Stimulated activated CD4-positive, alpha-beta T cell treated with anti-CD3 and anti-CD28 coated beads, Interleukin-2, amount 100 ng/mL, for 4 hours (primary cell): ENCODE measurements at places on chromosomes 1 and 21.

DNA sequence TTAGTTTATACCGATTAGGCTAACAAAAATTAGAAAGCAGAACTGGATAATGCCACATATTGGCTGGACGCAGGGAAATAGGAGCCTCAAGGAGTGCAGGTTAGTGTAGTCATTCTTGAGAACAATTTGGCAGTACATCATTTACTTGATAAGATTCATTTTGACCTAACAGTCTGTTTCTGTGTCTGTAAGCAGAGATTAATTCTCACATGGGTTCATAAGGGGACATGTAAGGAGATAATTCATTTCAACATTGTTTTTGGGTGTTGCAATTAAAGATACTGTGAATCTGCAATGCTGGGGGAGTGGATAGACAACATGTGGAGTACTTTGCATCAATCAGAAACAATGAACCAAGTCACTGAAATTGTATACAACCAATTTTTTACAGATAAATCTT lies 32.0 kb downstream of the AGO3 start:
- DNase-seq: no peak

DNA sequence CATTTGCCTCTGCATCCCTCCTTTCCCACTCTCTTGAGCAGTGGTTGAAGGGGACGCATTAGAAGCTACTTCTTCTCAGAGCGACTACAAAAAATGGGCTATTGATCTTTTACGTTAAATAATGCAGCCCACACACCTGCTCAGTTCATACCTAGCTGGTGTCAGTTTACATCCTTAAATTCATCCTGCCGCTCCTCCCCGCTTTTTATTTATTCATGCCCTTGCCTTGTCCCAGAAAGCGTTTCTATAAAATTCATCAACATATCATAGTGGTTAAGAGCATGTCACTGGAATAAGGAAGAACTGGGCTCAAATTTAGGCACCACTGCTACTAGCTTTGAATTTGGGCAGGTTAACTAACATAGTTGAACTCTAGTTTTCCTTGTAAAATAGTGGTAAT lies 66.0 kb upstream of the TINAGL1 start:
- DNase-seq: no peak

DNA sequence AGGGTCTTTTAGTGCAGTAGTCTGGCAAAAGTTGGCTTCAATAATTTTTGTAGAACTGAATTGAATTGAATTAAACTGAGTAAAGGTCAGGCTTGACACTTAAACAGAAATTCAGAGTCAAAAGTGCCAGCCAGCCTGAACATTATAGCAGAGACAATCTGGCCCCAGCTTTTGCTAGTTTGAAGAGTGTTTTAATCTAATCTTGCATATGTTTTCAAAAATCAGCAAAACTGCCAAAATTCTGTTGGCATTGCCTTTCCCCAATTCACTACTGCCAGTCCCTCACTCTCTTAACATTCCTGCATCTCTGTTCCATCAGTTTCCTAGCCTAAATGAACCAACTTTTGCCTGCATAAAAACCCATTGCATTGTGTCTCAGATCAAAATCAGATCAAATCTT lies 403.8 kb downstream of the NUF2 start:
- DNase-seq: no peak

GRCh38 chr1:207839083-207839413 lies 71.9 kb downstream of the CD34 start:
- DNase-seq: no peak

- no peak for DNase-seq
Observed at GRCh38 chr1:180854001-180854400, 58.7 kb upstream of the KIAA1614 start.

DNA sequence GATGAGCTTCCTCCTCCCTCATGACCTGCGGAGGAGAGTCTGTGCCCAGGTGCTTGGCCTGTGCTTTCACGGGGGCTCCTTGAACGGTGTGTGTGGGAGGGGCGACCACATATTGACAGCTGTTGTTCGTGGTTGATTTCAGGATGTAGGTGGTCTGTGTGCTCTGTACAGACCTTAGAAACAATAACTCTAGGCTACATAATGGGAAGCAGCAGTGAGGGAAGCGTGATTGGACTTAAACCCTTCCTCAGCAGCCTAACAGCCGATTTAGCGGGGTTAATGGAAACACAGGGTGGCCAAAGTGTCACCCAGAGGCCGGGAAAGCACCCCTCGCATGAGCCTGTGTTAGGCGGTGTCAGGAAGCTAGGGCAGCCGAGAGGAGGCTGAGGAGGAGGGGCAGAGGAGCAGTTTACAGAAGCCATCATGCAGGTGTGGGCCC lies 56.0 kb downstream of the TBCE start:
- DNase-seq: no peak

DNA sequence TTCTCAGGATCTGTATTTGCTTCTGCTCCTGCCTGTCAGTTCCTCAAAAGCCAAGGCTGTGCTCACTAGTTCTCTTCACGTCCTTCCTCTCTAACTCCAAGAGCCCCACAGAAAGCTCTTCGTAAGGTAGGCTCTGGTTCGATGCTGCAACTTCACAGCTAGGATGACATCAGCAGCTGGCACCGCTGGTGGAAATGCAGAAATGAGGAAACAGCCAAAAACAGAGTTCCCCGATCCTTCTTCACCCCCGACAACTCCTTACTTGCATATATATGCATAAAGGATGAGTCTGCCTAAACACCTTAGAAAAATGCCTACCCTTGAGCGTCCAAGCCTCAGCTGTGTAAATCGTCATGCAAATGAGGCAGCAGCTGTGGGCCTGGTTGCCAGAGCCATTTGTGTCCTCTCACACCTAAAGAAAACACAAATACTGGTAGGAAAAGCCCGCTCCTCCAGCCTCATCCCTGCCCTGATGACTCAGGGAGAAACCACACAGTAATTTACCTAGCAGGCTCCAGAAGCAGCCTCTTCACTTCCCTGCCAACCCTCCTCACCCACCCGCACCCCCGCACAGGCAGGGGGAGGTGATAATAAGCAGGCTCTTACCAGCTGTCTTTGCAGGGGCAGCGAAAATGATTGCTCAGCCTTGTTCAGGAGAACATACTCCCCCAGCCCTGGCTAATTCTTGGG lies 28.2 kb downstream of the BATF3 start:
- no peak for DNase-seq

- DNase-seq: no peak
Observed at GRCh38 chr21:20511216-20511880, 486.9 kb upstream of the NCAM2 start.

GRCh38 chr1:223331301-223331700 lies 32.7 kb downstream of the SUSD4 start:
- DNase-seq: peak; percentile 1

- no peak for DNase-seq
Observed at GRCh38 chr1:164999146-164999545, 357.4 kb downstream of the LMX1A start.

DNA sequence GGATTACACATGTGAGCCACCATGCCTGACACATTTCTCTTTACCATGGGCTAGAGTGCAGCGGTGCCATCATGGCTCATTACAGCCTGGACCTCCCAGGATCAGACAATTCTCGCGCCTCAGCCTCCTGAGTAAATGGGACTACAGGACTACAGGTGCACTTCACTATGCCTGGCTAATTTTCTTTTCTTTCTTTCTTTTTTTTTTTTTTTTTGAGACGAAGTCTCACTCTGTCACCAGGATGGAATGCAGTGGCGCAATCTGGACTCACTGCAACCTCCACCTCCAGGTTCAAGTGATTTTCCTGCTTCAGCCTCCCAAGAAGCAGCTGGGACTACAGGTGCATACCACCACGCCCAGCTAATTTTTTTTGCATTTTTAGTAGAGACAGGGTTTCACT lies 14.8 kb upstream of the KIF1B start:
- no peak for DNase-seq

- DNase-seq: no peak
Observed at GRCh38 chr21:21007606-21008005, 9.4 kb downstream of the NCAM2 start.

GRCh38 chr1:82542766-82543165 lies 742.0 kb downstream of the ADGRL2 start:
- DNase-seq: no peak

DNA sequence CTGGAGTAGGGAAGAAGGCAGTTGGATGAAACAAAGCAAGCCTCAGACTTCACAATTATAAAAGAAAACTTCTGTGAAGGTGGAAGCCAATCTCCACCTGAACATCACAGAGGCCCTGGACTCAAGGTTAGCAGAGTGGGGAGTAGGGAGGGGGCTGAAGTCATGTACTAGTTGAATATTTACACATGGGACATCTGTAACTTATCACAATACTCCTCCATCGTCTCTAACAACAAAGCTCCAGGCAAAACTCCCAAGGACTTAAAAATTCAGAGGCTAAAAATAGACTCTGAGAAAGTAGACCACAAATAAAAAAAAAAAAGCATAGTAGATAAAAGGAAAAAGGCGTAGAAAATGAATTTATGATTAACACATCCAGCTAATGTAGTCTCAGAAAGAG lies 326.3 kb upstream of the PKN2 start:
- DNase-seq: no peak

- no peak for DNase-seq
Observed at GRCh38 chr1:211895126-211895759, 64.7 kb upstream of the LPGAT1 start.

GRCh38 chr1:112744009-112744578 lies 29.0 kb upstream of the PPM1J start:
- DNase-seq: no peak

GRCh38 chr1:198936371-198937083 lies 297.7 kb downstream of the PTPRC start:
- DNase-seq: no peak

GRCh38 chr1:18009055-18009454 lies 98.5 kb upstream of the IGSF21 start:
- DNase-seq: no peak

GRCh38 chr1:151939779-151940178 lies 30.5 kb upstream of the THEM4 start:
- DNase-seq: no peak

DNA sequence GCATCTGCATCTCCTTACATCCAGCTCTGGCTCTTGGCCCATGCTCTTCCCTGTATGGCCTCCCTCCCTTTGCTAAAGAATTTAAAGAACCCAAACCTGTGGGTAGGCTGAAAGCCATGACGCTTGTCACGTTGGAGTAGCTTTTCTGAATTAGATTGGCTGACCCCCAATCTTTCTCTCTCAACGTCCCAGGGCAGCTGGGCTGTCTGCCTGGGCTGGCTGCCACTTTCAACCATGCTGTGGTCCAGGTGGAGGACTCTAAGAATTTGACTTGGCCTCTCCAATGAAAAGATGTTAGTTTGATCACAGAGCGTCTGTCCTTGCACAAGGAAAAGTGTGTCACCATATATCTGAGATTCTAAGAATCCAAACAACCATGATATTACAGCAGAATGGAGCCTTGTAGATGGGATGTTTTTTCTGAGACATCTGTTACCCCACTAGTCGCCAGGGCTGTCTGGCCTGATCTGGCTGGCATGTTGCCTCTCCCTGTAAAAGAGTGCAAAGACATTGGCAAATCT lies 6.5 kb upstream of the IGSF3 start:
- DNase-seq: no peak

DNA sequence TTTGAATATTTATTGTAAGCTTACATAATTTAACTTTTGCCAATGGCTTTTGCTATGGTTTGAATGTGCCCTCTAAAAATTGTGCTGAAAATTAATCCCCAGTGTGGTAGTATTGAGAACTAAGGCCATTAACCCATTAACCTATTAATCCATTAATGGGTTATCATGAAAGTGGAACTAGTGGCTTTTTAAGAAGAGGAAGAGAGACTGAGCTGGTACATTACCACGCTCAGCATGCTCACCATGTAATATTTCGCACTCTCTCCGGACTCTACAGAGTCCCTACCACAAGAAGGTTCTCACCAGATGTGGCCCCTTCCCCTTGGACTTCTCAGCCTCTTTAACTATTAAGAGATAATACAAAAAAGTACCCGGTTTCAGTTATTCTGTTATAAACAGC lies 164.4 kb upstream of the ZRANB2 start:
- DNase-seq: no peak

DNA sequence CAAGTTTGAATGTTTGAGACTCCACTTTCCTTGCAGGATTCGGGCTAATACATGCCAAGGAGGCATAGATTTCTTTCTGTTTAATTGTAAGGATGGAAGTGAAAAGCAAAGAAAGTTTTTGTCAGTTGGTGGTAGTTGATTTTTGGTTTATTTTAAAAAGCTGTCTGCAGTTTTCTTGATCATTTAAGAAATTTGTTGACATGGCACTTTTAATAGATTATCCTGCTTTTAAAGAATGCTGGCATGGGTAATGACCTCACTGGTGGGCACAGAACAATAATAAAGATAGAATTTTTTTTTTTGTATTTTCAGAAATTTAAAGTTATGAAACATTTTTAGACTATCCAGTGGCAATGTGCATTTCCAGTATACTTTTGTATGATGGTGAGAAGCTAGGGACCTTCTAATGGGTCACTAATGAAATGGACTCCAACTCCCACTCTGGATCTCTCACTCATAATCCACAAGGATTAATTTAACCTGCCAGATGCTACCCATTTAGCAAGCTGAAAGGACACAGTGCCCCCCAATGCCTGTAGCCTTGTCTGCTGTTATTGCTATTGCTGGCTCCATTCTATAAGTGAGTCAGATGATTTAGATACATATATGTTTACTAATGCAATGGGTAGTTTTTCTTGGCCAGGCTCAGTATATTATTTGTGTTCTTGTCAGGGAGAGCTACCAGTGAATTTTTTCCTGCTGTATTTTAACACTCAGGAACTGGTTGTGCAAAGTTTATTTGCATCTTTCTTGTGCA lies 190.2 kb upstream of the SGIP1 start:
- DNase-seq: no peak

DNA sequence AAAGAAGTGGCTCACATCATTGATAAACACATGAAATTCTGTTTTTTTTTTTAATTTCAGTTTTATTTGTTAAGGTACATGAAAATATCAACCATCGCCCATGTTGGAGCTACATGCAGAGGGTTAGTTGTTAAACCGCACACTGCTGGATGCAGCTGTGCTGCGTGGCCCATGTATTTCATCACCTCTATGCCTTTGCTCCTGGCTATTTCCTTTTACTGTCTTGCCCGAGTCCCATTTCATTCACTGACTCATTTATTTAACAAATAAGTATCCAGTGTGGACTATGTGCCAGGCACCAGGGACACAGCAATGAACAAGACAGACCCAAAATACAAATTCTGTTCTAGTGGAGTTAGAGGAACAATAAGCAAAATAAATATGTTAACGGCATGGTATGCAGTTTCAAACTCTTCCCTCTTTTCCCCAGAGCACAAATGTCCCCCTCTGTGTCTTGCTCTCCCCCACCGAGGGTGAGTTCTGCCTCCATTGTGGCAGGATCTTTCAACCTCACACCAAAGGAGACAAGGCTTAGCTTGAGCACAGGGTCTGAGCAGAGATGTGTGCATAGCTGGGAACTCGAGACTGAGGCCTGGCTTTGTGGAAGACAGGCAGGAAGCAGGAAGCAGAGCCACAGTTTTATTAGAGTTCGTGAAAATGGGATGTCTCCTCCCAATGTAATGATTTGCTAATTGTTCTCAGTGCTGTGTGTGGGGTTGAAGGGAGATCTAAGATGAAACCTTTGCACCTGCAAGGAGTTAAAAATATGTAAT lies 44.6 kb downstream of the MAN1C1 start:
- DNase-seq: no peak
